ENCODE measurements at places on chromosomes 3 and 15. TPM values are rescaled to one million over a fixed set of nuclear protein-coding genes. Genes with fewer than 3 reads are reported as not detected.
A peak's percentile ranks its signal among the peaks of the same experiment; 100 is the strongest.

- no peak for DNase-seq
These were observed 11.9 kb downstream of the PRICKLE2 start for GRCh38 chr3:64213224-64213878.

DNA sequence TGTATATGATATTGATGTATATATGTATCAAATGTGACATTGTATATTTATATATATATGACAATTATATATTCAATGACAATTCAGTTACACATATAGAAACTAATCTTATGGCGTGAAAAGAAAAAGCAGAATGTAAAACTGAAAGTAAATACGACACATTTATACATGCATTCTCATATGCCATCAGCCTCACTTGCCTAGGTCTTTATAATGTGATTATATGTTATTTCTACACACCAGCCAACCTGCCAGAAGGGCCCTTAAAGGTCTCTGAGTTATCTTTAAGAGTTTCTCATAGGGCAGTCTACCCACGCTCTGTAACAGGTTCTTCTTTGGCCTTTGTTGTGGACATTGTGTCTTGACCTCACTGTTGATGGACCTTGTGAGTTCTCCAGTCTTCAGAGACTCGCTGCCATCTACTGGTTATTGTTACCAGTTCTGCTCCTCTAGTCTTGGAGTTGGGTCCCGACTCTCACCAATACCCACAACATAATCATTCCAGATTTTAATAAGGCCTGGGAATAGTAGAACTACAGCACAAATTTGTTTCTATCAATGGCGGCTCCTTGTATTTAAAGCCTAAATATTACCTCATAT, 371.5 kb upstream of the GOLIM4 start:
- DNase-seq, result no peak

DNA sequence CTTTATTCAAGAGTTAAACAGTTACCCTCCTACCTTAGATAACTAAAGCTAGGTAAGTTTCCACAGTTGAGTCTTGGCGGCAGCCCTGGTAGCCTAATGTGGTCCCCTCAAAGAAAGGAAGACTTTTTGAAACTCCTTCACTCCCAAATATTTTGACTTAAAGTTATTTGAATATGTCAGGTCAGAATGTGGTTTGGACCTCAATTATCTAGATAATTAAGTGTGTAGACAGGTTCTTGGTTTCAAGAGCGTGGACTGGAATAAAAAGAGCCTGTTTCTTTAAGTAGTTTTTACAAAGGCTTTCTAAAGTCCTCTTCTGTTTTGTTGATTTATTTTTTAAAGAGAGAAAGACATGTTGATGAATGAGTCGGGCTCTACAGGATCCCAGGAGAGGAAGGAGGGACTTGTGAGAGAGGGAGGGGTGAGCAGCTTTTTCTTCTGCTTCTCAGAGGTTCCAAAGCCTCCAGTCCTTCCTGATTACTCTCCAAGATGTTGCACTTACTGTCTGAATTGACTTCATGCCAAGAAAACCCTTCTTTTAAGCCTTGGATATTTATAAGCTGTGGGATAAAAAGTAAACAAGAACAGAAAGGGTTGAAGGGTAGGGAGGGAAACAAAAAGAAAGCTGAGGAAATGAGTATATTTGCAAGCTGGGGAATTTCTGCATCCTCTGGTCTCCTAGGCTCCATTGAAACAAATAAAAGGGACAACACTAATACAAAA, 457.4 kb downstream of the IGSF11 start:
- no peak for DNase-seq

- no peak for DNase-seq
These were observed 396.5 kb downstream of the FHIT start for GRCh38 chr3:60854791-60855190.

GRCh38 chr15:57747206-57747896, 40.8 kb downstream of the POLR2M start:
- peak; percentile 53 for DNase-seq

- no peak for DNase-seq
These were observed 843 bp downstream of the CHRNA5 start for GRCh38 chr15:78565951-78566774.

- DNase-seq, result no peak
These were observed 52.5 kb downstream of the ATP10A start for GRCh38 chr15:25810631-25811091.

LRRC31 gene
- total RNA-seq, result not detected

FSTL1 gene
- 209 TPM for total RNA-seq

MINAR1 gene
- 0.03 TPM for total RNA-seq

ARL14 gene
- not detected for total RNA-seq

STRA6 gene
- not detected for total RNA-seq
